ENCODE measurements at places on chromosomes 11 and 22.

GRCh38 chr22:43449205-43449830 lies 37.5 kb downstream of the MPPED1 start:
- DNase-seq, result no peak

DNA sequence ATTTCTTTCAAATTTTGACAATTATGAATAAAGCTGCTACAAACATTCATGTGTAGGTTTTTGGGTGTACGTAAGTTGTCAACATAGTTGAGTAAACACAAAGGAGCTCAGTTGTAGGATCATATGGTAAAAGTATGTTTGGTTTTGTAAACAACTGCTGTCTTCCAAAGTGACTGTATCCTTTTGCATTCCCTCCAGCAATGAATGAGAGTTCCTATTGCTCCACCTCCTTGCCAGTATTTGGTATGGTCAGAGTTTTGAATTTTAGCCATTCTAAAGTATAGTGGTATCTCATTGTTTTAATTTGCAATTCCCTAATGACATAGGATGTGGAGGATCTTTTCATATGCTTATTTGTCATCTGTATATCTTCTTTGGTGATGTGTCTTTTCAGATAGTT lies 28.0 kb upstream of the PHOX2A start:
- DNase-seq, result no peak

- no peak for DNase-seq
Observed at GRCh38 chr22:46985507-46985882, 223.0 kb downstream of the TBC1D22A start.

GRCh38 chr22:37211866-37212173 lies 457 bp downstream of the SSTR3 start:
- no peak for DNase-seq

DNA sequence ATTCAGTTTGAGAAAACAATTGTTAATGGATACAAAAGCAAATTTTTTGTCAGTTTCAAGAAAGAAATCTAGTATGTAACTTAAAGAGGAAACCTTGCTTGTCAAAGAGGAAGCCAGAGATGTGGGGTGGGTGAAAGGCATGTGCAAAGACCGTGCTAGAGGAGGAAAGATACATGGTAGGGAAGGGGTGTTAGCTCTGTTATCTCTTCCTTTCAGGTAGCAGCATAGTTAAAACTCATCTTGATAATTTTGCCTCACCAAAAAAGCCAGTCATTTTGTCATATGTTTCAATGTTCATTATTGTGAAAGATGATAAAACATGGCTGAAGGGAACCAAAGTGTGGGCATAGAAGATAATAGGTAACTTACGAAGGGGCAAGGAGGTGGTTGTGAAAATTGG lies 2.6 kb upstream of the MS4A2 start:
- no peak for DNase-seq

GRCh38 chr22:25939384-25939783 lies 197.4 kb downstream of the MYO18B start:
- no peak for DNase-seq

DNA sequence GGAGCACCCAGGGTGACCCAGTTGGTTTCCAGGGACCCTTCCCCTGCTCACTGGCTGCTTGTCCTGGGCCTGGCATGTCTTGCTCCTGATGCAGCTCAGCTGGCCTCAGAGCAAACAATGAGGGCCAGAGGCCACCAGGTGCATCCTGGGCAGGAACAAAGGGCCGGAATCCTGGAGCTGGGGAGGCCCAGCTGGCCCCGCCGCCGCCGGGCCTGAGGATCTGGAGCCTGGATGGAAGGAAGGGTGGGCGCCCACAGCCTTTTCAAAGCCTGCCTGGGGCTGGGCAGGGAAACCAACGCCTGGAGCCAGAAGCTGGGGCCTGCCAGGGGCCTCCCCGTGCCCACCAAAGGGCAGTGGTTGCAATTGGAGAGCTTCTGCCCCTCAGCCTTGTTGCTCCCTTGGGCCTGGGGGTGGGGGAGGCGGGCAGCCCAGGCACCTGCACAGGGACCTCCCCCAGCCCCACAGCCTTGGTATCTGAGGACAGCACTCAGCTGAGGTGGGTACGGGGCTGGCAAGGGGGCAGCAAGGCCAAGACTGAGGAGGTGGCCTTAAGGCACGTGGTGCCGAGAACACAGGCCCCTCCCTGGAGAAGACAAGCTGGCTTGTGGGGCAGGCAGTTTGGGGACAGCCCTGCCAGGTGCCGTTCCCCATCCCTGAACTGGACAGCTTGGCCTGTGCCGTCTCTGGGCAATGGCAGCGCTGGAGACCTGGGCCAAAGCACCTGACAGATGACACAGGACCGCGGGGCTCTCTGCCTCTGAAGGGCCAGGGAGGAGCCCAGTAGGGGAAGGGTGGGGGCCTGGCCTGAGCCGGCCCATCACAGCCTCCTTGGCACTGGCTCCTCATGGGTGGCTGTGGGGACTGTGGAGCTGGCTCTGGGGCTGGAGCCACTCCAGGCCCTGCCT lies 7.1 kb upstream of the ADORA2A start:
- DNase-seq, result no peak

- no peak for DNase-seq
Observed at GRCh38 chr22:41603873-41604332, 14.3 kb upstream of the PMM1 start.

- DNase-seq, result no peak
Observed at GRCh38 chr22:35018995-35019394, 47.0 kb upstream of the ISX start.
